ENCODE measurements at places on chromosomes 13 and 19.

- no peak for DNase-seq
These were observed 2.0 kb downstream of the CD79A start for GRCh38 chr19:41879080-41879479.

GRCh38 chr19:14318873-14319272 is 62.4 kb upstream of the ADGRE5 start:
- DNase-seq, result no peak

- peak; percentile 96 for DNase-seq
These were observed 90.5 kb downstream of the STARD13 start for GRCh38 chr13:33194820-33195692.

GRCh38 chr19:5667751-5668271 is 12.5 kb downstream of the MICOS13 start:
- DNase-seq, result no peak

- DNase-seq, result no peak
These were observed 3.7 kb upstream of the ZNF329 start for GRCh38 chr19:58154287-58154678.

- DNase-seq, result no peak
These were observed 3.8 kb downstream of the ERCC1 start for GRCh38 chr19:45419895-45420294.

DNA sequence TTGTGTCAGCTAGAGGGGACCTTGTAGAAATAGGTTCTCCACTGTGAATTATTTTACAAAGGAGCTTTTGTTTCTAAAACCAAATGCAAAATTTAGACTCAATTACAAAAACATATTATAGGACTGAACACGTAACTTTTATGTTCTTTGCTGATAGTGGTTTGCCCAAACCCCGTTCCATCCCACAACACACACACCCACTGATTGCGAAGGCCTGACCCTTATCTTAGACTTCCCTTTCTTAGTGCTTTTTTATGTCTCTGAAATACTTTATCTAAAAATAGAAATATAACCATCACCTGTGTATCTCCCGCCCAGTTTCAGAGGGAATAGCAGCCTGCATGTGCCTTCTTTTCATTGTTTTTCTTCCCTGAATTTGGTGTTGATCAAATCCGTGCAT is 13.0 kb downstream of the CCNA1 start:
- DNase-seq, result no peak

DNA sequence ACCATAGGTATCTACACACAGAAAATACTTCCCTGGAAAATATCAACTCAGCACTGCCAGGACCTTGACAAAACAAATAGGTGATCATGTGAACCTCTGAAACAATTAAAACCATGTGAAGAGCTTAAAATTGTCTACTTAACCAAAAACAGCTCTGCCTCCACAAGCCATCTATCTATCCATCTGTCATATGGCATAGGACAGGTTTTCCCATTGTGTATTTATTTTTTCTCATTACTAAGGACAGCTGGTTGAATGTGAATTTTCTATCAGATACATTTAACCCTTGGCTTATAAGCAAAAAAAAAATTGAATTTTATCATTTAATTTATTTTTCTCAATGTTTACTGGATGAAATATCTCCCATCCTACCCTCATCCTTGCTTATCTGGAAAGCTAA is 279.5 kb downstream of the PCDH9 start:
- DNase-seq, result no peak

DNA sequence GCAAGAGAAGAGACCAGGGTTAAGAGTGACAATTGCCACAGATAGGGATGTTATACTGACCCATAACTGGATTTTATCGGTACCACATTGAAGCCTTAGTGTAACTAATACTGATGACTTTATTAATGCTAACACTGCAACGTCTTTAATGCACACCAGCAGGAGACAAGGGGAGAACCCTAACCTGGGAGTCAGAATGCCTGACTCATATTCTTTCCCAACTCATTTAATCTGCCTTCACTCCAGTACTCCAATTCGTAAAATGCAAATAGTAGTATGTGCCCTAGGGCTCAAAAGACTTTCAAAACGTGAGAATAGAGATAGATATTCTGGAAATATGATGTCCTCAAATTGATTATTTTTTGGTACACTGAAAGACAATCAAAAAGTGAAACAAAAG is 62.4 kb downstream of the GPC6 start:
- DNase-seq, result no peak

GRCh38 chr19:616062-616700 is 17.2 kb downstream of the POLRMT start:
- no peak for DNase-seq

GRCh38 chr13:63636316-63636993 is 2220.8 kb upstream of the PCDH20 start:
- DNase-seq, result no peak

DNA sequence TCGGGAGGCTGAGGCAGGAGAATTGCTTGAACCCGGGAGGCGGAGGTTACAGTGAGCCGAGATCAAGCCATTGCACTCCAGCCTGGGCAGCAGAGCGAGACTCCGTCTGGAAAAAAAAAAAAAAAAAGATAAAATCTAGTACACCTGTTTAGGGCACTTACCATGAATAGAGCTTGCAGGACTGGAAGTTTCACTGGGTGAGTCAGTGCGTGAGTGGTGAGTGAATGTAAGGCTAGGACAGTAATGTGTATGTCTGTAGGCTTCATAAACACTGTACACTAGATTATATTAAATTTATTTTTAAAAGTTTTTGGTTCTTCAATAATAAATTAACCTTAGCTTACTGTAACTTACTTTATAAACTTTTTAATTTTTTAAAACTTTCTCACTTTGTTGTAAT is 22.9 kb downstream of the PPP5C start:
- DNase-seq, result no peak

DNA sequence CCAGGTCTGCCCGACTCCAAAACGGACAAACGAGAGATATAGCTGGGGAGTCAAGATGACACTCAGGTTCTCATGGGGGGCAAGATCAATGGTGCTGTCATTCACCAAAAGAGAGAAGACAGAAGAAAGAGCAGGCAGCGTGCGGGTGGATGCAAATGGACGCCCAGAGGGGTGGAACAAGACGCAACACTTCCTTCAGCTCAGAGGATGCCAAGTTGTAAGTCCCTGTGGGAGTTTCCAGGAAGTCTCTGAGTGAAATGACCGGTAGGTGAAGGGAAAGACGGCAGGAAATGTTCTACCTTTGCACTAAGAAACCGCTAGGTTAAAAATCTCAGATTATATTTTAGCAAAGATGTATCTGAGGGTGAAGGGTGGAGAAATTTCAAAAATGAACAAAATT is 26.5 kb downstream of the TUBGCP3 start:
- DNase-seq, result no peak

DNA sequence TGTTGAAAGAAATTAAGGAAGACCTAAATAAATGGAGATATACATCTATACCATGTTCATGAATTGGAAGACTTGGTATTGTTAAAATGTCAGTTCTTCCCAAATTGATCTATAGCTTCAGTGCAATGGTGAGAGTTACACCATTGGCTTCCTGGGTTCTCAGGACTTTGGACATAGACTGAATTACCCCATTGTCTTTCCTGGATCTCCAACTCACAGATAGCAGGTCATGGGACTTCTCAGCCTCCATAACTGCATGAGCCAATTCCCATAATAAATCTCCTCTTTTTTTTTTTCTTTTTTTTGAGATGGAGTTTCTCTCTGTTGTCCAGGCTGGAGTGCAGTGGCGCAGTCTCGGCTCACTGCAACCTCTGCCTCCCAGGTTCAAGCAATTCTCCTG is 38.7 kb downstream of the CCNE1 start:
- DNase-seq, result no peak

GRCh38 chr13:22703601-22704209 is 477.1 kb upstream of the SGCG start:
- DNase-seq, result peak; percentile 28

DNA sequence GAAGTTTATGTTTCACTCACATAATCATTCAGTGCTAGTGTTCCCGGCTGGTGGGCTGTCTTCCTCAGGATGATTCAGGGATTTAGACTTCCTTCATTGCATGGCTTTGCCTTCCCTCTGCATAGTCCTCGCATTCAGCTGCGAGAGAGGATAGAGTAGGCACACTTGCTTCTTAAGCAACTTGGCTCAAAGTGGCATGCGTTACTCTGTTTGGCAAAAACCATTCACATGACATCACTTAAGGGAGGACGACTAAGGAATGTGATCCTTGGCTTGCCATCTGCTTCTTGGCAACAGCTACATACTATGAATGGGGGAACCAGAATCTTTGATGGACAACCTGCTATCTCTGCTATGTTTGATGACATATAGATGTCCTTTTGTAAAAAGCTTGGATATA is 359.3 kb downstream of the TDRD3 start:
- no peak for DNase-seq

DNA sequence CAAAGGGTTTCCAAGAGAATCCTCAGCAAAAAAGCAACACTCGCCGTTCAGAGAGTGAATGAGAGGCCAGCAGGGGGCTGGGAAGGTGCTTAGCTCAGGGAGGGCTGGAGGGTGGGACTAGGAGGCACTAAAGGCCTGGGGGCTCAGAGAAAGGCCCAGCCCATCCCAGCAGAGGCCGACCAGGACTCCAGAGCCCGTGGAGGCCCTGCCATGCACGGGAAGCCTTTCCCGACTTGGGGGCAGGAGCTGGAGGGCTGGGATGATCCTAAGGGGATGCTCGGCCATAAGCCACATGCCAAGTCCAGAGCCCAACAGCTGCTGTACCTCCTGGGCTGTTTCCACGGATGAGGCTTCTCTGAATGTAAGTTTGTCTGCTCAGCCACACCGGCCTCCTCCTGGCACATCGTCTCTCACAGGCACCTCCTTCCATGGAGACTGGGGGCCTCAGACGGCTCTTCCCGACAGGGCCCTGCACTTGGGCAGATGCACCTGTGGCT is 19.5 kb downstream of the RASA3 start:
- no peak for DNase-seq
